ENCODE measurements at places on chromosomes 12 and 14.

- no peak for DNase-seq
These were observed 714.1 kb downstream of the FSCB start for GRCh38 chr14:43792980-43793379.

DNA sequence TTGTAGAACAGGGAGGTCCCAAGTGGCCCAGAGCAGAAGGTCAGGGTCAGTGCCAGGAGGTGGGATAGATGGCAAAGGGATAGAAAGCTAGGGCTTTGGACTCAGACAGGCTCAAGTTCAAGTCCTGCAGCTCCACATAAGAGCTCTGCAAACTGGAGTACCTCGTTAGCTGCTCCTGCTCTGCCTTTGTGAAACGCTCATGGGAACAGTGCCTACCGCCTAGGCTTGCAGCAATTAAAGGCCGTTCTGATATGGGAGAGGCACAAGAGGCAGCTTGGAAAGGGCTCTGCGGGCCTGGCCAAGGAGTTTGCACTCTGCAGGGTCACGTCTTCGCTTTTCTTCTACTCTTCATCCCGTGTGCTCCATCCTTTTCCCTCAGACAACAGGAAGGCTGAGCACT is 54.1 kb downstream of the MAP1LC3B2 start:
- no peak for DNase-seq

DNA sequence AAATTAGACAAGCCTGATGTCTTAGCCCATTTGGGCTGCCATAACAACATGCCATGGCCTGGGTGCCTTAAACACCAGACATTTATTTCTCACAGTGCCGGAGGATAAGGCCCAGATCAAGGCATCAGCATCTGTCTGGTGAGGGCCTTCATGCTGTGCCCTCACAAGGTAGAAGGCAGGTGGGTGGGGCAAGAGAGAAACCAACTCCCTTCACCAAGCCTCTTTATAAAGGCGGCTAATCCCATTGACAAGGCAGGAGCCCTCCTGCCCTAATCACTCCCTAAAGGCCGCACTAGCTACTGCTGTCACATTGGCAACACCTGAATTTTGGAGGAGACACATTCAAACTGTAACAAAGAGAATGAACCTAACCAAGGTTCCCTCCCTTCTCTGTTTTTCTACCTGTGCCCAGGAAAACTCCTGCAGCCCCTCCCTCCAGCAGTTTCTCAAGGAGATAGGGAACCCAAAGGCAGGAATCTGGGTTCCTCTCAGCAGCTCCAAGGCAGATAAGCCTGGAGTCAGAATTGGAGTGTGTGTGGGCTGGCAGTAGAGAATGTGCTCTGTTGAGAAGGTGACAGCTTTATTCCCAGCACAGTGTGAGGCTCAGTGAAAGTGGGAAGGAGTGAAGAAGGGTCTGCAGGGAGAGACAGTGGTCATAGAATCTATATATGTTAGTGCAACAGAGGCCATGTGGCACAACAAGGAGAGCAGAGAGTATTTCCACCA is 21.7 kb upstream of the GPATCH2L start:
- no peak for DNase-seq

DNA sequence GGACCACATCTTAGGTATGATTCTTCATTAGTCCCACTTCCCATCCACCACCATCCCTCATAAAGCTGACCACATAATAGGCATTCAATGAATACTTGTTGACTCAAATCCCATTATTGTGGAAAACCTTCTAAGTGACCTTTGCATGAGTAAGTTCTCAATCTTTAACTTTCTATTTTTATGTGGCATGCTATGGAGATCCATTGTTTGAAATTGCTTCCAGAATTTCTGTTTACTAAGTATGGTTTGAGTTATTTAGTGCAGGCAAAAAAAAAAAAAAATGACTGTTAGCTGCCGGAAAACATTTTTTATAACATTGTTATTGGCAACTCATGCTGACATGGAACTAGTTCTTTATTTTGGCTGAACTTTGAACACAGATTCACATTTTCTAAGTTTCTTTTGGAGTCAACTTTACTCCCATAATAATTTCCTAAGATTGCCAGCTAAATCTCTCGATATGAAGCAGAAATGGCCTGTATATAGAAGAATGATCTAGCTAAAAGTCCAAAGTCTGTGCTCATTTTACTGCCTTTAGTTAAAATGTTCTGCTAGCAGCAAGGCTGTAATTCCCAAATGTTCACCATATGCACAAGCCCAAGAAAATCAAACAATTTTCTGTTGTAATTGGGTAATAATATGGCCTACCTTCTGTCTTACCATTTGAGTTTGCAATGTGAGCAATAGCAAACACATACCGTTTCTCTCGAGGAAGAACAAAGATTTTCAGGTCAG is 77.9 kb downstream of the PTGER2 start:
- DNase-seq, result no peak

DNA sequence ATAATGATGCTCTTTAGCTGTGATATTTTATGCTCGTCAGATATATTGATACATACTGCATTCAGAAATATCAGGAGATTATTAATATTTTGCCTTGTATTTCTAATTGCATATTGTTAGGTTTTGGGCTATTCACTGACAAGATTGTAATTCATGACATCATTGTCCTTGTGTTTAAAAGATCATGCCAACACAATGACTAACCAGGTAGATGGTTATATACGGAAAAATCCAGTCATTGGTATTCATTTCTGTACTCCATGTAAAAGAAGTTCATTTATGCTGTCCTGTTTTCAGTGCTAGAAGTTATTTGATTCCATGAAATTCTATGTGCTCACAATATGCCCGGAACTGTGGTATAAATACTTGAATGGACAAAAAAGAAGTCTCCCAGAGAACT is 107.5 kb downstream of the KITLG start:
- DNase-seq, result no peak

DNA sequence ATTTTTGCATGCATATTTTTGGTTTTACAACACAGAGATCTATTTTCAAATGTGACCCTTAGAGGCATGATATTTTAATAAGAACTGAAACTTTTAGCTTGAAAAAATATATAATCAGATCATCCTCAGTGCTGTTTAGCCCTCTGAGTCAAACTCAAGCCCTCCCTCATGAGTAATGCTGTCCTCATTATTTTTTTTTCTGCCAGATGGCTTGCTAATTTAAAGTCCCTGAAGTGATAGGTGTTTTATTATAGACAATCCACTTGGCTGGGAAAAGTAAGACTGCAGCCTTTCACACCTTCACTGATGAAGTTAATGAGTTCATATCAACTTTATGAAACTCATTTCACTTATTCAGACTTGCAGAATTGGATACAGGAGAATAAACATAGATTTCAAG is 227.7 kb downstream of the SLC16A7 start:
- DNase-seq, result no peak

- DNase-seq, result no peak
These were observed 901.6 kb downstream of the BCL11B start for GRCh38 chr14:98370352-98370751.

DNA sequence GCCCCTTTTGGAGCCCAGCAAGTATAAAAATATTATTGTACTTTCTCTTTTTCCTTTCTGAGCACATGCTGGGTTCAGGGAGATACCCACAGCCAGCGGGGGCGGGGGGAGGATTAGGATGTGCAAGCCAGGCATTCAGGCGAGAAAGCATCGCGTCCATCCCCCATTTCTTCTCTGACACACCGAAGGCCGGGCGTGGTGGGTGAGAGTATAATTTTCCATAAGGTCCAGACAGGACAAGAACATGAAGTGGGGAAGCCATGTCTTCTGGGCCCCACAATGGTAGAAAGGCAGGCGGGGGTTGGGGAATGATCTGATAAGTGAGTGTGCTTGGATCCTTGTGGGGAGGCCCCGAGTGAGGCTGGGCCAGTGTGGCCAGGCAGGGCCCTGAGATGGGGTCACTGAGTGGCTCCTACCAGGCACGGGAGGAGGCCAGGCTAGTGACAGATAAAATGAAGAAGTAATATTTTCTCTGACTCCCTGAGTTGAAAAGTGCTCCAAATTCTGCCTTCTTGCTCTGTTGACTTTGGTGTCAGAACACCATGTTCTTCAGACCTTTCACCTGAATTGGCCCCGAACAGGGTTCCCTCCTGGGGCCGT is 10.7 kb upstream of the LRTM2 start:
- no peak for DNase-seq

DNA sequence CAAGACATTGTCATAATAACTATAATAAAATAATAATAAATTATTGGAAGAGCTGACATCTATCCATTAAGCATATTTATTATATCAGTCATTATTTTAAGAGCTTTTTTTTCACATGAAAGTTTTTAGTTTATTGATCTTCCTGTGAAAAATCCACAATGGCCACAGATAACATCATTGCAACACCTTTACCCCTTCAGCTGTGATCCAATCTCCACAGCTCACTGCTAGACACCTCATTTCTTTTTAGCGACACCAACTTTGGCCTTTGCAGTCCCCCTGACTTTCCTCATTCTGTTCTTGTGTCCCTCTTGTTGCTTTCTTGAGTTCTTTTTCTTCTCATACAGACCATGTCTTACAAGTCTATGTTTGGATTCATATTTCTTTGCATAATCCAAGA is 67.4 kb downstream of the STON2 start:
- no peak for DNase-seq

DNA sequence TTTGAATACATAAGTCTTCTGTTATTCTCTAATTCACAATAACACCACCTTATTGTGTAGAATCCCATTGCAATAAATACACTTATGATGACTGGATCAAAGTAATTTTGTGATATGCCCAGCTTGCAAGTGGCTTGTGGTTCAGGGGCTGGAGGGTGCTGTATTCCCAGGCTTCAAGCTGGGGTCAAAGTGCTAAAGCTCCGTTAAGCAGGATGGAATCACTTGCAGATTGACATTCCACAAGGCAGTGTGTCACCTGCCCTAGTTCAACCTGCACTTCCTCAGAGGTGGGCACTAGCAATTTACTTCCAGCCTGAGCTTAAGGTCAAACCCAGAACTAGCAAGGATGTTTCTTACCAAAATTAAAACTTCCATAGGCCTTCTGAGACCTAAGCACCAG is 166.6 kb downstream of the SSPN start:
- no peak for DNase-seq

All from SW 1271 (cell line).